NCI-H1105 (cell line): ENCODE measurements at places on chromosomes 12 and 14.

GRCh38 chr14:62301080-62301479, 538.9 kb downstream of the SNAPC1 start:
- DNase-seq, result no peak

DNA sequence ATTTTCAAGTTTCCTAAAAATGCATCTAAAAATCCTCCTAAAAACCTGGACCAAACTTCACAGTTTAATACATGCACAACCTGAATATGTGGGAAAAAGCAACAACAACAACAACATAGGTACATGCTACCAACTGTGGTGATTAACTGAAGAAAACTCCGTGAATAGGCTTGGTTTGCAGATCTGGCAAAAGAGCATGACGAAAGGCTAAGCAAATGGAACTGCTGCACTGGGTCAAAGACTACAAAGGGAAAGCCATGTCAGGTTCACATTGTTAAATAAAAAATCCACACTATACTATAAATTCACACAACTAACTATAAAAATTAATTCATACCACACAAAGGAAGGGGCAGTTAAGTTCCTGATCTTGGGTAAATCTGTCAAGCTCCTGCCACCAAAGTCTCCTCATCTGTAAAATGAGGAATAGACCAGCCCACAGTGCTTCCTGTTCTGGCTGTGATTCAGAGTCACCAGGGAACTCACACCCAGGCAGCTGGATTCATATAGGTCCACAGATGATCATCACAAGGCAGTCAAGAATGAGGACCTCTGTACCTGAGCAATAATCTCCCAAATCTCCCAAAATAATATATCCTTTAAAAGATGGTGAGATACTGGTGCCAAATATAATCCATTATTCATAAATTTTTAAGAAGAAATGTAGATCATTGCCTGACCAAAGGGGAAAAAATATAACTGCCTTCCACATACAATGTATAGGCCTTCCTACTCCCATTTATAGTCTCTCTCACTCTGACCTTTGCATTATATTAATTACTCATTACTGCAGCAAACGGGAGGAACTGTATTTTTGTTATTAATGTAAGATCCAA, 7.0 kb downstream of the CORO1C start:
- no peak for DNase-seq

DNA sequence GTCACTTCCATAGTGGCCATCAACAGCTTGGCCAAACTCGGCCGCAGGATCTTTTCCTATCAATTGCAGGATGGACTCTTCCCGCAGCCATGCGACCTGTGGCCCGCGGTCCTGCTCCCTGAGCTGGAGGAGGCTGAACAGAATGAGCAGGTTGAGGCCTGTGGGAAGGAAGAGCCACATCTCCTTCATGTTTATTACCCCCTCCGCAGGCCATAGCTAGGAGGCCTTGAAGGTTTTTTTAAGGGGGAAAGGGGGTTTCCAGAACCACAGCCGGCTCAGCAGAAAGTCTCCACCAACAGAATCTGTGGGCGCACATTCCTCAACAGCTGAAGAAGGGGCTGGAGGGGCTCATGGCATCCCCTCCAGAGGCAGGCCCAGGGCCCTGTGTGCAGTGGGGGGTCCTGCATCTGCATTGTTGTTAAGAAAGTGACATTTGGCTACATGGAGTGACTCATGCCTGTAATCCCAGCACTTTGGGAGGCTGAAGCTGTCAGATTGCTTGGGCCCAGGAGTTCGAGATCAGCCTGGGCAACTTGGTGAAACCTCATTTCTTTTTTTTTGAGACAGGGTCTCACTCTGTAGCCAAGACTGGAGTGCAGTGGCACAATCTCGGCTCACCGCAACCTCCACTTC, 25.2 kb upstream of the PPP1R13B start:
- DNase-seq, result no peak

DNA sequence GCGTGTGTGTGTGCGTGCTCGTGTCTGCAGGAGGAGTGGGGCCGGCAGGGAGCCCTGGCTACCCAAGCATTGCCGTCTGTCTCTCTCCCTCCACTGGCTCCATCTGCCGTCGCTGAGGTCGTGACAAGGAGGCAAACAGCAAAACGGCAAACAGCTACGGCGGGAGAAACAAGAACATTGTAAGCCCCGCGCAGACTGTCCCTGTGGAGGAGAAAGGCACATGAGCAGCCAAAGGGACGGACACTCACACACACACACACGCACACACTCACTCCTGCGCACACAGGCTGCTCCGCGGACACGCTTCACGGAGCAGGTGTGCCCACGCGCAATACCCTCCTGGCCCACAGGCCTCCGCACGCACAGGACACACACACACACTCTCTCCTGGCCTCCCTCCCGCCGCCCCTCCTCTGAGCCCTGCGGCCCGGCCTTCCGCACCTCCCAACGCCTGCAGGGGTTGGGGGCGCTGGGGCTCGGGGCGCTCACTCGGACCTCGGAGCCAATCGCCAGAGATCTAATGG, 905 bp downstream of the CISTR start:
- peak; percentile 5 for DNase-seq

DNA sequence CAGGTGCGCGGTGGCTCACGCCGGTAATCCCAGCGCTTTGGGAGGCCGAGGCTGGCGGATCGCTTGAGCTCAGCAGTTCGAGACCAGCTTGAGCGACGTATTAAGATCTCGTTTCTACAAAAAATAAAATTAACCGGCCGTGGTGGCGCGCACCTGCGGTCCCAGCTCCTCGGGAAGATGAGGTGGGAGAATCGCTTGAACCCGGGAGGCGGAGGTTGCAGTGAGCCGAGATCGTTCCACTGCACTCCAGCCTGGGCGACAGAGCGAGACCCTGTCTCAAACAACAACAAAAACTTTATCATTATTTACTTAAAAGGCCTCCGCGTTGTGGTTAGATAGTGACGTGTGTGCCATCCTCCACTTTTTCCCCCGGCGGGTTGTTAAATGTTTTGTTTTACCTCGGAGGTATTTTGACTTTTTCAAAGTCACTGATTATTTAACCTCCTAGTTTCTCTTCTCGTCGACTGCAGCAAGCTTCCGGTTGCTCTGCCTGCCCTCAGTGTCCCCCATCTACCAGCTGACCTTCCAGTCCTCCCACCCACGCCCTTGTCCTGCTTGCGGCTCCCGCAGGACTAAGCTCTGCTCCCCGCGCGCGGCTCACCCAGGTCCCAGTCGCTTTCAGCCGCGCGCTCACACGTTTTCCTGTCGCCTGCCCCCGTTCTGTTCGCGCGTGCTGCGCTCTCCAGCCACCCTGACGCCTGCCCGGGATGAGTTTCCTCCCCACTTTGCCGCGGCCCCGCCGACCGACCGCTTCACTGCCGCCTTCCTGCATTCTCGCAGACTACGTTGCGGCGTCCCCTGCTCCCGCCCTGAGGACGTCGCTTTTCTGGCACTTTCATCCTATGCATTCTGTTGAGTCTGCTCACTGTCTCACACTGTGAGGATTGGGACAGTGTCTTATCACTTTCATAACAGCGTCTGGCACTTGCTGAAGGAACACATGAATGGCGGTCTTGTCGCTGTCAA, 1.2 kb upstream of the SCAF11 start:
- DNase-seq, result peak; percentile 74

DNA sequence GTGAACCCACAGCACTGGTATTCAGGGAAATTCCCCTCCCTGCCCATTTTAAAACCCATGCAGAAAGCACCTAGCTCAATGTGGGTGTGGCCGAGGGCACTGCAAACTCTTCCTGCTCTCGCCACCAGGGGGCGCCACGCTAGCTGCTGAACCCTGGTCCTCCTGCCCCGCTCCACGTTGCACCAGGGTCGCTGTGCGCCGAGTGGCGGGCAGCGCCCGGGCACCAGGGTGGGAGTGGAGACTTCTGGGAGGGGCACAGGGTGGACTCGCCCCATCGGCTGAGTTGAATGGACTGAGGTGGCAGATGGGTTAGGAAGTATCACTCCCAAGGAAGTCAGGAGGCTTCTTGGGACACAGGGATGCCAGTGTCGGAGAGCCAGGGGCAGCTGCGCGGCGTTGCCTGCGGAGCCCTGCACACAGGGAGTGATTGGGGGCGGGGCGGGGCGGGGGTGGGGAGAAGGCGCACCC, 48.1 kb upstream of the BCL11B start:
- DNase-seq, result peak; percentile 49

- DNase-seq, result no peak
These were observed 6.0 kb upstream of the CIROP start for GRCh38 chr14:23110579-23111365.

DNA sequence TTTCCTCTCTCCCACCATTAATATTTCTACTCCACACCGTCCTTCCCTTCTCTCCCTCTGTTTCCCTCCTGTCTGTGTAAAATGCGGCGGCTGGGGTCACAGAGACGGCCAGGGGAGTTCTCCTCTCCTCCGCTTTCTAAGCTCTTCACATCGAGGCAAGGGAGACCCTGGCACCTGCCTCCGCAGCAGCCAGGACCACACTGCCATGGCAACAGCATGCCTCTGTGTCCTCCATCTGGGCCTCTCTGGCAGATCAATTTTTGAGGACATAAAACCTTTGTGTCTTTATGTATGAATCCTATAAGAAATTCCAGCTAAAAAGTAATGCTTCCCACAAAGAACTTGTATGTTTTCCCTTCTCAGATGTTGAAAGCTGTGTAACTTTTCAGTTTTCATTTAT, 41.4 kb downstream of the DYRK4 start:
- DNase-seq, result no peak

DNA sequence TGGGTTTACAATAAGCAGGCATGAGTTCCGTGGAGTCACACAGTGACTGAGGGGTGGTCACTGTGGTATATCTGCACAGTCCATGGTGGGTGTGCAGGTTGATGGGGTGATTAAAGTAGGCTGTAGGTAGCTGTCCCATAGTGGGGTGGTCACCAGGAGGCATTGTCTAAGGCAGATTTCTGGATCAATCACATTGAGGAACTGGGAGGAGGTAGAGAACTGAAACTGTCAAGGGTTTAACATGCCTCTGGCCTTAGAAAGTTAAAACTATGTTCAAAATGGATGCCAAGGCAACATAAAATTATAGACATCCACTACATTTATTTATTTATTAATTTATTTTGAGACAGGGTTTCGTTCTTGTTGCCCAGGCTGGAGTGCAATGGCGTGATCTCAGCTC, 8.3 kb downstream of the ADCK1 start:
- DNase-seq, result no peak

GRCh38 chr12:51390457-51390856, 749 bp downstream of the GALNT6 start:
- DNase-seq, result no peak

DNA sequence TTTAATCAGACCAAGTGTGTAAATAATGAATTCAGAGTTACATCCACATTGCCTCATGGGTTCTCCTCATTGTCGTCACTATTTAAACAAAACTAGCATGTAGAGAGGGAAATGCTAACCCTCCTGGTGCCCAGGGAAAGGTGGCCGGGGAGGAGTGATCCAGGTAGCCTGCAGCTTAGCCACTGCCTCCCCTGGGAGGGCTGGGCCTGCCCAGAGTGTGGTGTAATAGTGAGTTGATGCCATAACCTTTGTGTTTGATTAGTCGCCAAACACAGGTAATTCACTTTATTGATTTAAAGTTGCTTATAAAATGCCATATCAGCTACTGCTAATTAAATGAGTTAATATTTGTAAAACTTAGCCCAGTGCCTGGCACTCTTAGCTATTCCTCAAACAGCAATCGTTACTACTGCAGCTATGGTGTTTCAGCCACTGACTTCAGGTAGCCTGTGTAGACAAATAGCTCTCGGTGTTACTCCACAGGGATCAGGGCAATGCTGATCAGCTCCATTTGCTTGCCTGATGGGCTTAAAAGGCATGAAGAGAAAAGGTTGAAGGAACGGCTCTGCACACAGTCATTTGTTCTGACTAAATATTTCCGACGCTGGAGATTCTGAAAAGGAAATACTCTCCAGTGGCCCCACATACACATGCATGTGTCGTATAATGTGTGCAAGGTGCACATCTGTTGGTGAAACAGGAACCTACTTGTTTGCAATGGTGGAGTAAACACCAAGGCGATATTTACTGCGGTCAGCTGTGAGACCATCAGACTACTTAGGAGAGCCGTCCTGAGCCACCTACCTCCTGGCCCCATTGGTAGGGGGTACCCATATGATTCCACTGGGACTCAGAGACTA, 45.7 kb upstream of the PRMT8 start:
- no peak for DNase-seq
